ENCODE measurements at places on chromosomes 1 and 21.

DNA sequence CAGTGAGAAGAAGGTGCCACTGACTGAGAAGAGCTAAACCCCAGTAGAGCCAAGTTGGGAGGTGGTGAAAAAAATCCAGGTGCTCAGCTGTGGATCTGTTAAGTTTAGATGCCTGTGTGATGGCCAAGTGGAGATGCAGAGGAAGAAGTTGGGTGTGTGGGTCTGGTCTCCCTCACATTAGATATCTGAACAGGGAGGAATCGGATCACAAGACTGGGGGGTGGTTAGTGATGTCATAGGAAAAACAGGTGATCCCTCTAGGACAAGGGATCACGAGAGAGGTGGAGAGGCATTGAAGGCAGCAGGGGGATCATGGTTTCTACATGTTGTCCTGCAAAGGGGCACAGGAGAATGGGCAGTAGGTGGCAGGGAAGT lies 22.6 kb downstream of the KCNK1 start:
- DNase-seq, result no peak

DNA sequence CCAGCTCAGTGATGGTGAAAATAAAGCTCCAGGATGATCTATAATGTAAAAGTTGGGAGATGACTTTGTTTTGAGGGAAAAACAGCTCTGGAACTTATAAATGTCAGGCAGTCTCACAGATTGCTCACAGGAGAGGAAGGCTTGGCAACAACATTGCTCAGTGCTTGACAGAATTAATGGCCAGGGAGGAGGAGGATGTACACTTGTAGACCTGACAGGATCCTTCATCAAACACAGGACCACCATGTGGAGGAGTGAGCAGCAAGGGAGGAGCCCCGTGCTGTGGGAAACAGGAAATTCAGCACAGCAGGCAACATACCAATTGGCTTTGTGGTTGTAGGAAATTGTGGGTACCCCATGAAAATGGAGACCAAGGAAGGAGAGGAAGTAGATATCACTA lies 291.8 kb upstream of the CAMK1G start:
- DNase-seq, result no peak

GRCh38 chr1:34681480-34682451 lies 73.1 kb upstream of the GJB5 start:
- no peak for DNase-seq

GRCh38 chr1:43348343-43348808 lies 10.4 kb upstream of the CDC20 start:
- DNase-seq, result no peak

DNA sequence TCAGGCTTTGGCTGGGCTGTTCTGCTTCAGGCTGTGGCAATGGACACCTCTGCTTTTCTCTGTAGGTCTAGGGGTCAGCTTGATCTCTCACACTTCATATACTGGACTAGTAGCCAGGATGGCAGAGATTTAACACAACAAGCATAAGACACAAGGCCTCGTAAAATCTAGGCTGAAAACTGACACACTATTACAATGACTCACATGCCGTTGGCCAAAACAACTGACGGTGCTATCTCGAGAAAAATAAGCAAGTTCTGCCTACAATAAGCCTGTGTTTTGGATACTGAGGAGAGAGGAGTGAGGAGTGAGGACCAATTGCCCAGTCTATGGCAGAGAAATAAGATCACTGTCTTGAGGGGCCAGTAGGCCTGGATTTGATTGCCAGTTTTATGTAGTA lies 840.7 kb upstream of the ADAMTS5 start:
- DNase-seq, result no peak

- DNase-seq, result no peak
Measured at GRCh38 chr1:231272880-231273279, 31.9 kb downstream of the GNPAT start.

- no peak for DNase-seq
Measured at GRCh38 chr1:55539652-55540512, 324.7 kb upstream of the USP24 start.

DNA sequence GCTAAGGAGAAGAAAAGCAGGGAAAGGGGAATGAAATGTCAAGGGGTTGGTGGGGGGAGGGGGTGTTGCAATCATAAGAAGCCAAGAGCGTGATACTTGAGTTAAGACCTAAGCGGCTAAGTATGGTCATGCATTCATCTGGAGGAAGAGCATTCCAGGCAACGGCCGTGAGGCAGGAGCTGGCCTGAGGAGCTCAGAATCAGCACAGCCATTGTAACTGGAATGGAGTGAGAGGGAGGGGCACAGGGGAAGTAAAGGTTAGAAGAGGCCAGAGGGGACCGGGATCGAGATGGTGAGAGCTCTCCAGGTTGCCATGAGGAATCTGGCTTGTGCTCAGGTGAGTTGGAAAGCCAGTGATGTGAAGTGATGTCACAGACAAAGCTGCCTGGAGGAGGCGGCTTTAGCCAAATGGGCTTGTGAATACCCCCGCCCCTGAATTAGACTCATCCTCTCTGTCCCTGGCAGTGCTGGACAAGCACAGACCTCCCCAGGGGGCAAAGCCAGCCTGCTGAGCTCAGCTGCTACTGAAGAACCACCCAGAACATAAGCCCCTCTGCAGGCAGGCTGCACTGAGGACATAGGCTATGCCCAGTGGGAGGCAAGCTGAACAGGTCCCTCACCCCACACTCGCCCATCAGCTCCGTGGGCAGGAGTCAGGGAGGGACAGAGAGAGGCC lies 61.1 kb upstream of the LAPTM5 start:
- no peak for DNase-seq

- DNase-seq, result no peak
Measured at GRCh38 chr1:181140398-181140797, 51.9 kb downstream of the IER5 start.

- DNase-seq, result no peak
Measured at GRCh38 chr1:244074559-244075171, 23.6 kb downstream of the ZBTB18 start.

DNA sequence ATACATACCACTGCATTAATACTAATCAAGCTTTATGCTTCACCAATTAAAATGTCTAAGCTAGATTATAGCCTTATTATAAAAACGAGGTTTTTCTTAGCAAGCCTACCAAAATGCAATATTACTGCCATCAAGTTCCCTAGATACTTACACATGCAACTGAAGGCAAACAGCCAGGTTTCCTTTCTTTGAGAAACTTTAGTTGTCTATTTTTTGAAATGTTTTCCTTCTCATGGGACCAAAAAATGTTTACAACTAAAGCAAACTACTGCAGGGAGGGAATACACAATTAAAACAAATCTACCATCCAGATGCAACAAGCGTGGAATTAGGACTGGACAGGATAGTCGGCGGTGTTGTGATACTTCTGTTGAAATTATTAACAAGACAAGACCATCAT lies 1.3 kb downstream of the ZNF644 start:
- DNase-seq, result no peak

DNA sequence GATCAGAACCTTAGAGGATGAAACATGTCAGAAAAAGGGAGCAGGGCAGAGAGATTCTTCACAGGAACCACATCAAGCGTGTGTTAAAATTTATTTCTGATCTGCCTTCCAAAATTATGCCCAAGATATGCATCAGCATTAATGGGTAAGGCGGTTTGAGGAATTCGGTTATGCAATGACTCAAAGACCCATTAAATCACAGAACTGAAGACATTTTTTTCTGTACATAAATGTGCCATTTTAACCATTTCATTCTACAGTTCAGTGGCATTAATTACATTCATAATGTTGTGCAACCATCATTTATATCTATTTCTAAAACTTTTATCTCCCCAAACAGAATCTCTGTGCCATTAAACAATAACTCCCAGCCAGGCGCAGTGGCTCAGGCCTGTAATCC lies 43.4 kb downstream of the CNST start:
- DNase-seq, result no peak

- DNase-seq, result no peak
Measured at GRCh38 chr1:154493276-154493675, 8.7 kb upstream of the TDRD10 start.

DNA sequence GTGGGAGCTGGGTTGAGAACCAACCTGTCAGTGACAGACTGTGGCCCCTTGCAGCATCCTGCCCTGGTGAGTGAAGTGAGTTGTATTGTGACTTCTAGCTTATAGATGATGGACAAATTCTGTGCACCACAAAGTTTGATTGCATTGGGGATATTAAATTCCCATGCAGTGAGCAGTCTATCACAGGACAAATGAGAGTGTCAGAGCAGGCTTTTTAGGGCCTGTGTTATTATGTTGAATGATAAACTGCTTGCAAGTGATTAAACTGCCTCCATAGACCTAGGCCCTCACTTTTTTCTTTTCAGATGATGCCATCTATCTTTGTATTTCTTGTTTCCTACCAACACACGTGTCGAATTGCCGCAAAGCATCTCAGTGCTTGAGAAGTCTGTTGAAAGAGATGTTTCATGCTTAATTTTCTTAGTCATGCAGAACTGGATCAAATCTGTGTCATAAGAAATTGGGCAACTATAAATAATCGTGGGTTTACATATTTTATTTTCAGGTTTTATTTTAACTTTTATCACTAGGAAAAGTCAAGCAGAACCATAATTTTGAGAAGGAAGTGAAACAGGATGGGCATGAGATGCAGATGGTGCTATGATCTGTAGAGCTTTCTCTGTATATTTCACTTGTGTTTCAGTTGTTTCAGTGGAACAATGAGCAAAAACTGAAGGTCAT lies 199.2 kb downstream of the S1PR1 start:
- DNase-seq, result no peak

DNA sequence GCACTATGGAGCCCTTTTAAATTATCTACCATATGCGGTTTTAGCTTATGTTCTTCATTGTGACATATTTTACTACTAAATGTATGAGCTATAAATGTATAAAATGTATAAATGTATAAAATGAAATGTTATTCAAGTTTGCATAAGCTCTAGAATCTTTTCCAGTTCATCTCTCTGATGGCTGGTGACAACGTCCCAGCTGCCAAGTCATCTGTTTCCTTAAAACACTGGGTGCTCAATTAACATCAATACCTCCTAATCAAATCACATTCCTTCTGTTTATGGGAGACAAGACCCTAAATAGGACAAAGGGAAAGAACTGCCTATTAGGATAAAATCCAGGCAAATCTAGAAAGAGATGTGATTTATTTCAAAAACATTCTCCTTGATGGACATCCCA lies 22.9 kb downstream of the DSTYK start:
- no peak for DNase-seq

- no peak for DNase-seq
Measured at GRCh38 chr1:47796626-47797025, 200.6 kb downstream of the TRABD2B start.

DNA sequence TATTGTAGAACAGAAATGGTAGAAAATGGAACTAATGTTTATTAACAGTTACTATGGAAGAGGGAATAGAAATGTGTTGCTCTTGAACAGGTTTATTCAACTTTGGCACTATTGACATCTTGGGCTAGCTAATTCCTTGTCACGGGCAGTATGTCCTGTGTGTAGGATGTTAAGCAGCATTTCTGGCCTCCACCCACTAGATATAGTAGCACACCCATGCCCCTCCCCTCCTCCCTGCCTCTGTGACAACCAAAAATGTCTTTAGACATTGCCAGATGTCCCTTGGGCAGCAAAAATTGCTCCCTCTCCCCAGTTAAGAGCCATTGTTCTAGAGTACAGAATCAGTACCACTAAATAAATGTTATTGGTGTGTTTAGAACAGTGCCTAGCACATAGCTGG lies 91.4 kb upstream of the TPTE start:
- no peak for DNase-seq

- DNase-seq, result no peak
Measured at GRCh38 chr1:219325368-219325742, 151.7 kb downstream of the LYPLAL1 start.

- no peak for DNase-seq
Measured at GRCh38 chr1:246262281-246262680, 244.8 kb downstream of the SMYD3 start.

DNA sequence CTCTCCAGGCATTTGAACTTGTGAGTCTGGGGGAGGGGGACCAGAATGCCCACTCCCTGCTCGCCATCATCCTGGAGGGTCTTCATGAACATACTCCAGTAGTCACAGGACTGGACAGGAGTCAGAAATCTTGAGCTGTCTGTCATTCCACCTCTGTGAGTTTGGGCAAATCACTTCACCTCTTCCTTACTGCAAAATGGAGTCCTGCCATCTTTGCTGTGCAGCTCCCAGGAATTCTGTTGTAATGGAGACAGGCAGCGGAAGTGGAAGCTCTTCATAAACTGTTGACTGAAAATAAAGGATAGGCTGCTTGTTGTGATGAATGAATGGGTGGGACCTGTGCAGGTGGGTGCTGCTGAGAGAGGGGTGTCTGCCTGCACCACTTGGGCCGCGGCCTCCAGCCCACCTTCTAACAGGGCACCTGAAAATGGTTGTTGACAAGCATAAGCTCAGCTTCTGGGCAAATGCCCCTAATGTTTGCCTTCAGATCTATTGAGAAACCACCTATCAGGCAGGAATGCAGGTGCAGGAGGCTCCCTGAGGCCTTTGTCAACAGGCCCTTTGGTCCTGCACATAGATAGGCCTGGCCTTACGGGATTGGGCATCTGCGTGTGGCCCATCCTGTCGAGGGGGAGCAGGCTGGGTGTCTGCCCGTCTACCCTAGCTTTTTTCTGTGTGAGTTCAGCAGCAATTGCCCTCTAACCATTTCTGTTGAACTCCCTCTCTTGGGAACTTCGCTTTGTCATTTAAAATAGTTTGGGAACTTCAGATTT lies 321.0 kb downstream of the RPS6KC1 start:
- no peak for DNase-seq

DNA sequence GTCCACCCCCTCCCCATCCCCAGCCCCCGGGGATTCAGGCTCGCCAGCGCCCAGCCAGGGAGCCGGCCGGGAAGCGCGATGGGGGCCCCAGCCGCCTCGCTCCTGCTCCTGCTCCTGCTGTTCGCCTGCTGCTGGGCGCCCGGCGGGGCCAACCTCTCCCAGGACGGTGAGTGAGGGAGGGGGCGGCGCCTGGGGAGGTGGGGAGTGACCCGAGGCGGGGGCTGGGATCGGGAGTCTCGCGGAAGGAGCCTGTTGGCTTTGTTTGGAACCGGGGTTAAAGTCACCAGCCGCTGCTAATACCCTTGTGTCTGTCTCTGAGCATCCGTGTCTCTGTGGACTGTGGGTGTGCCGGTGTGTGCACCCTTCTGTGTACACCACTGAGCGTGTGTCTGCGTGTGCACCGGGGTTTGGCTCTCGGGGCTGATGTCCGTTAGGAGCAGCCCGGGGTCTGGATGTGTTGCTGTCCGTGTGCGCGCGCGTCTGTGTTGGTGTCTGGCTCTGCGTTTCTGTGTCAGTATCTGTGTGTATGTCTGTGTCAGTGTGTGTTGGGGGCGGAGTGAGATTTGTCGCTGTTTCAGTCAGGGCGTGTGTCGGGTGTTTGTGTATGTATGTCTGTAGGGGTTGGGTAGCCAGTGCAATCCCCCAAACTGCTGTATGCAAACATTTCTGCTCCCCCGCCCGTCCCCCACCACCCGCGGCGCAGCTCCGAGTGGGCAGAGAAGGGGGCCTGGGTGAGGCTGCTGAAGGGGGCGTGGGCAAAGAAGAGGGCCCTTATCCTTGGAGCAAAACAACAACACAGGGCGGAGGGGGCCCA lies 480 bp downstream of the CADM3 start:
- no peak for DNase-seq

- DNase-seq, result no peak
Measured at GRCh38 chr1:87898431-87898830, 569.8 kb downstream of the LMO4 start.

DNA sequence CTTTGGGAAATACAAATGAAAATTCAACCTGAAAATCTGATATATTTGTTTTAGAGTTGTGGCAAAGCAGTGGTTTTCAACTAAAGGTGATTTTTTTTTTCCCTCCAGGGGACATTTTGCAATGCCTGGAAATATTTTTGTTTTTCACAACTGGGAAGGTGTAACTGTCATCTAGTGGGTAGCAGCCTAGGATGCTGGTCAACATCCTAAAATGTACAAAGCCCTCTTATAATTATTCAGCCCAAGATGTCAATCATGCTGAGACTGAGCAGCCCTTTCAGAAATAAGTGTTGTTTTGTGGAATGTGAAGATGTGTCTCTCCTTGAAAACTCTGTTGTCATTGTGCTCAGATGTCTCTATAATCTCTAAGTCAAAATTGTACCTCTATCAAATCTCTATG lies 95.2 kb upstream of the NCAM2 start:
- DNase-seq, result no peak
